AG09319 (cell line): ENCODE measurements at places on chromosomes 1 and 21.

GRCh38 chr1:2556678-2557481 is 709 bp downstream of the TNFRSF14 start:
- no peak for DNase-seq

GRCh38 chr1:87074001-87074795 is 159.8 kb downstream of the HS2ST1 start:
- DNase-seq: no peak

DNA sequence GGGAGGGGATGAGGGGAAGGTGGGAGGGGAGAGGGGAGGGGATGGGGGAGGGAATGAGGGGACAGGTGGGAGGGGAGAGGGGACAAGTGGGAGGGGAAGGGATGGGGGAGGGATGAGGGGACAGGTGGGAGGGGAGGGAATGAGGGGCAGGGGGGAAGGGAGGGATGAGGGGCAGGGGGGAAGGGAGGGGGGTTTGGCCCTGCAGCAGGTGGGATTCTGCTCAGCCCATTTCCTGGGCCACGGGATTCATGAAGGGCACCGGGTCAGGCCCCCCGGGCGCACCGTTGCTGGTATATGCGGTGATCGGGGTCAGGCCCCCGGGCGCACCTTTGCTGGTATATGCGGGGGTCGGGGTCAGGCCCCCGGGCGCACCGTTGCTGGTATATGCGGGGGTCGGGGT is 15.1 kb upstream of the SAMD11 start:
- DNase-seq: no peak

DNA sequence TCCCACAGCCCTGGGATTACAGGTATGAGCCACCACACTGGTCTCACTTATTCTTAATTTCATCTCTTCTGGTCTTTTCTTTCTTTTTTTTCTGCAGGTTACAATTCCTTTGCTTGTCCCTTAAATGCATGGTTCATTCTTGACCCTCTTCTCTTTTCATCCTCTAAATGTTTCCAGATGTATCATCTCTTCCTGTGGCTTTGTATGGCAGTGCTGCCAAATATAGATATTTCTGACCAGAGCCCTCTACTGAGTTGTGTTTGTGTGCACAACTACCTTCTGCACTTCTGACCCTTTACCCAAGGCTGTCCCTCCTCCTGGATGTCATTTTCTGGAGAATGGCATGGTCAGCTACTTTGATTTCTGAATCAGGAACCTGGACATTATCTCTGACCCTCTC is 32.5 kb downstream of the OLFML3 start:
- no peak for DNase-seq

DNA sequence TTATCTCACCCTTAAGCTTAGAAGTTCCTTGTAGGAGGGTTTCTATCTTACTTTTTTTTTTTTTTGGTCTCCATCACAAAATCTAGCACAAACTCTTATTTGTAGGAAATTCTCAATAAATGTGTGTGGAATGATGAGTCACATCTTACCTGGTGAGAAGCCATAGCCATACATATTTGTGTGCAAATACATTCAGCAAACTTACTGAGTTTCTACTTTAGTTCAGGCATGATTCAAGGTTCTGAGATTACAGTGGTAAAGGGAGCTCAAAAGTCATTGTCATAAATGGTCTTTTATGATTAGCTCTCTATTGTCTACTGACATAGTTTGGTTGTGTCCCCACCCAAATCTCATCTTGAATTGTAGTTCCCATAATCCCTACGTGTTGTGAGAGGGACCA is 193.1 kb upstream of the UBE2U start:
- DNase-seq: no peak
